ENCODE measurements at places on chromosomes 16 and 17. TPM values are rescaled to one million over a fixed set of nuclear protein-coding genes. Genes with fewer than 3 reads are reported as not detected.

DNA sequence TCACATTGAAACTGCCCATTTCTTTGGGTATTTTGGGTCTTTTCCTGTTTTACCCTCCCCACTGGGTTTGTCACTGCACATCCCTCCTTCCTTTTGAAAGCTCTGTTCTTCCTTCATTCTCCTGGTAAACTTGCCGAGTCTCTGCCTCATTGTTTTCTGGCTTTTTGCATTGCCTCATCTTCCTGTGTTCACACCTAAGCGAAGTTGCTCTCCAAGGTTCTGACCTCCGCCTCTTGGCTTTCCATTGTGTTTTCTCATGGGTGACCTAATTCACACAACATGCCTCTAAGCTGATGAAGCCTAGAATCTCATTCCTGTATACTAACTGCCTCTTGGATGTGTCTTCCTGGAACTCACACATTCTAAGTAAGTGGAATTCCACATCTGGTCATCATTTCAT is 1096.1 kb upstream of the EEF2KMT start:
- no peak for DNase-seq

- peak; percentile 7 for DNase-seq
Measured at GRCh38 chr17:77142689-77143088, 1.9 kb downstream of the SEC14L1 start.

- no peak for DNase-seq
Measured at GRCh38 chr16:58634265-58634802, 4.7 kb upstream of the CNOT1 start.

The MYLK3 gene
- 150 TPM for total RNA-seq

DNA sequence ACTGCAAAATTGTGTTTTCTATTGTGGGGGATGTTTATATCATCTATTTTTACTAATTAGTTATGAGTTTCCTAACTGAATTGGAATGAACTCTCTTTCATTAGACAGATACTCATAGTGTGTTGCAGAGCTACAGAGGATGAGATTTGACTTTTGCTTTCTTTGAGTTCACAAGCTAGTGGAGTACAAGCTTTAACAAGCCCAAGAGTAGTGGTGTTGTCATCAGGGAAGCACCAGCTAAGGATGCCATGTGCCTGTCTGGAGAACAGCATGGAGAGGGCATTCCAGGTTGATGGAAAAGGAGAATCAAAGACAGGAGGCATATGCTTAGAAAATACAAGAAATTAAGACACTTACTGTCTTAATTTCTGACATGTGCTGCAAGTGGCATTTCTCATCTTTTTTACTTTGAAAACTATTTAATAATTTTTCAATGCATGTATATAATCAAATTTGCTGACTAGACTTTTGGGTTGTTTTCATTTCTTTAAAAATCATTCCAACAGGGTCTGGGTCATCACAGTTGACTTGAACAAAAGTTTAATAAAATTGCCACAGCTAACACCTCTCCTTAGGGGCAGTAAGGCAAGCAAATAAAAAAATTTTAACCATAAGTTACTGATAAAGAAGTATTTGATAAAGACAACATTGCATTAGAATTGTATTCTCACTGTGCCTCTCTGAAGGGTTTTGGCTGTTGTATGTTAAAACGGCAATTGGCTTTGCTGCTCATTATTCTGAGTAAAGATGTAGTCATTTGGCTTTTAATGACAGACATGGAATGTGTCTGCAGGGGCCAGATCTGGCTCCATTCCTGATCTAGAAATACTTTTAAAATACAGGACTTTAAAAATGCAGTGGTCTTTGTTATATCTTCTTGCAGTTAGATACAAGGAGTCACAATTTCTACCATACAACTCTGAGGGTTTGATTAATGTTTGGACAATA is 323.7 kb upstream of the CDH11 start:
- DNase-seq, result no peak

DNA sequence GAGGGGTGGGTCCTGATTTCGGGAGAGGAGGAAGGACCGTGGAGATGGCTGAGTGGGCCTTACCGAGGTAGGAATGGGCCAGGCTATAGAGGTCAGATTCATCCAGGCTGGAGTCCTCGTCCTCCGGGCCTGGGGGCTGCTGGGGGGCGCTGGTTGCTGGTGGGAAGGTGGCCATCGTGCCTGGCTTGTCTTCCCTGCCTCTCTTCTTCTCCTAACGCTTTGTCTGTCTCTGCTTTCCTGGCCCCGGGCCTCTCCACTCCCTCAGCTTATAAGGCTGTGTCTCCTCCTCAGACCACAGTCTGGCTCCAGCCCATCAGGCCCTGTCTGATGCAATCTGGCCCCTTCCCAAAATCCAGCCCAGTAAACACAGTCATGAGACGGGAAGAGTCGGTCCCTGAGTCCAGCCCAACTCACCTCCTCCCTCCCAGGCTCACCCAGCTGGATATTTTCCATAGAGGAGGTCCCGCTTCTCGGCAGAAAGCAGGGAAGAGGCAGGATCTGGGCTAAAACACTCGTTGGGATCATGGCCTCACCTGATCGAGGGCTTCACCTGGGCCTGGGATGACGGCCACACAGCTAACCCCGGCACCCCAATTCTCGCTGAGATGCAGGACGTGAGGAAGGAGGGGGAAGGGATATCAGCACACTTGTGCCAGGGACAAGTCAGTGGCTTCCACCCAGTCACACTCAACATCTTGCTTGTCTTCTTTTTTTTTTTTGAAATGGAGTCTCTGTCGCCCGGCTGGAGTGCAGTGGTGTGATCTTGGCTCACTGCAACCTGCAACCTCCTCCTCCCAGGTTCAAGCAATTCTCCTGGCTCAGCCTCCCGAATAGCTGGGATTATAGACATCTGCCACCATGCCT is at the start of gene NUPR1:
Gene NUPR1, minus strand, starts transcription at position 242 of the 864 bp plus-strand sequence. Its CDS starts 67 bp downstream, at position 175.
- peak; percentile 91 for DNase-seq

DNA sequence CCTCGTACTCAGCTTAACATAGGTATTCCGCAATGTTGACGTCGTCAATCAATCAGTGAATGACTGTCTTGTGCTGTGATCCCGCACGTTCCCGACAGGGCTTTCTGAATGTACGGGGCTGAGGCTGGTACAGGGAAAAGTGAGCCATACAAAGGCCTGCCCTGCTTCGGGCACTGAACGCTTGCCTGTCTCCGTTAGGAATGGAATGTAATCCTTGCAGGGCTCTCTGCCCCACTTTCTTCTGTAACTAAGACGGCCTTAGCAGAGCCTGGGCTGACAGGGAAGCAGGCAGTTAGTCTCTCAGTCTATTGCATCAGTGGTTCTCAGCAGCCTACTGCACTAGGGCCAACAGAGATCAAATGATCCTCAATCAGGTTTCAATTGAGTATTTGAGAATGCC is 16.2 kb upstream of the MYH3 start:
- DNase-seq, result no peak

The SHBG gene
- total RNA-seq, result 0.62 TPM

DNA sequence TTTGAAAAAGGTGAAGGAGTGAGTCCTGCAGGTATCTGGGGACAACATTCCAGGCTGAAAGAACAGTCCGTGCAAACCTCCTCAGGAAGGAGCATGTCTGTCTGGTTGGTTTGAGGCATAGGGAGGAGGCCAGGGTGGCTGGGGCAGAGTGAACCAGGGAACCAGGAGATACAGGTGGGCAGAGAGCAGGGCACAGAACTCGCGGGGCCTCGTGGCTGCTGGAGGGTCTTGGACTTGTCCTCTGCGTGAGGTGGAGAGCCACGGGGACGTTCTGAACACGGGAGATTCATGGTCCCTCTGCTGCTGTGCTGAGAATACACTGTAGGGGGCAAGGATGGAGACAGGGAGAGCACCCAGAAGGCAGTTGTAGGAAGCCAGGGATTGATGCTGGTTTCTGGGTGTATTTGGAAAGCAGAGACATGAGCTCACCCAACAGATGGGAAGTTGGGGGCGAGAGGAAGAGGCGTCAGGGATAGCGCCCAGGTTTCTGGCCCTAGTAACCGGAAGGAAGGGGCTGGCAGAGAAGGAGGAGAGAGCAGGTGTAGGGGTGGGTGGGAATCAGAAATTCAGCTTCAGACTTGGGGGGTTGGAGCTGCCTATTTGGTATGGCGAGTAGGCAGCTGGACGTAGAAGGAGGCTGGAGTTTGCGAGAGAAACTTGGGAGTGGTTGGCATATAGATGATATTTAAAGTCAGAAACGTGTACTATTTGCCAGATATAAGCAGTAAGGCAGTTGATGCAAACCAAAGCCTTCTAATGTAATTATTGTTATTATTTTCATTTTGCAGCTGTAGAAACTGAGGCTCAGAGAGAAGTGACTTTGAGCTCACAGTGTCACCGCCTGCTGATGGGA is at the start of gene CCL17:
Gene CCL17, plus strand, starts transcription at position 803 of the 853 bp plus-strand sequence. CDS start 9,166 bp downstream, outside the sequence.
- DNase-seq, result no peak

DNA sequence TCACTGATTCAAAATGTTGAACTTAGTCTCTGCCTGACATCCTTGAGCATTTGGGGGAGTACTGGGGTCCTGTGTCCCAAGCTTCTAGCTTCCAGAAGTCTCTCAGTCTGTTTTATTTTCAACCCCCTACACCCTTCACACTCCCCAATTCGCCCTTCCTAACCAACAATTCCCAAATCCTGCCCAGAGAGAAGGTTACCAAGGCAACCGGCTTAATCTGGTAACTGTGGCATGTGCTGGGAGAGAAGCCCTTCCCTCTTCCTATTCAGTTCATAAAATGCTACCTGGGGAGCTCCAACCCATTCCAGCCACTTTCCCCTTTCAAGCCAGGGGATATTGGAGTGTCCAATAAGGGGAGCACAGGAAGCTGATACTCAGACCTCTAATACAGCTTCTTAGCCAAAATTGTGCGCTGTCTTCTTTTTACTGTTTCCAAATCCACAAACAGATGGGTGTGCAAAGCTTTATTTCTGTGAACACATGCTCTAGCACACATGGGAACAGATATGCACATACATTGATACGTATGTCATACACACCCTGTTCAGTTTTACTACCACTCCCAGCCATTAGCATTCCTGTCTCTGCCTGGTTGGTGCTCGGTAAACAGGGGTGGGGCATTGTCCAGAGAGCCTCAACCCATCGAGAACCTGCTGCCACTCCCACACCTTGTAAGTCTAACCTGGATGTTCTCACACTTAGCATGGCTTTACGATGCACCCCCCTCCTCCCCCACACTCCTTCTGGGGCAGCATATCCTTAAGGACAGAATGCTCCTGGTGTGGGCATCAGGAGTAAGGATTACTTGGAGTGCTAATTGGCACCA is 1.1 kb upstream of the RAPGEFL1 start:
- DNase-seq, result no peak

DNA sequence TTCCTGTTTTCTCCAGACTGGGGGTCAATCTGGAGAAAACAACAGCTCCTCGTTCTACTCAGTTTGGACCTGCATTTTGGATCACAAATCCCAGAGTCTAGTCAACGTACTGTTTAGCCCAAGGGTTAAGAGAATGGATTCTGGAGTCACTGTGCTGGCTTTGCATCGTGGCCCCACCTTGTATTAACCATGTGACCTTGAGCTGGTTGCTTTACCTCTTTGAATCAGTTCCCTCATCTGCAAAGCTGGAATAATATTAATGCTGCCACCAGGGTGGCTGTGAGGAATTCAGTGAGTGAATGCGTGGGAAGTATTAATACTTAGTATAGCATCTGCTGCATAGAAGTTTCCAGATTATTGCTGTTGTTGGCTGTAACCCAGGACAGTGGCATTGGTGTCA is 11.3 kb upstream of the DHRS7C start:
- DNase-seq, result no peak

DNA sequence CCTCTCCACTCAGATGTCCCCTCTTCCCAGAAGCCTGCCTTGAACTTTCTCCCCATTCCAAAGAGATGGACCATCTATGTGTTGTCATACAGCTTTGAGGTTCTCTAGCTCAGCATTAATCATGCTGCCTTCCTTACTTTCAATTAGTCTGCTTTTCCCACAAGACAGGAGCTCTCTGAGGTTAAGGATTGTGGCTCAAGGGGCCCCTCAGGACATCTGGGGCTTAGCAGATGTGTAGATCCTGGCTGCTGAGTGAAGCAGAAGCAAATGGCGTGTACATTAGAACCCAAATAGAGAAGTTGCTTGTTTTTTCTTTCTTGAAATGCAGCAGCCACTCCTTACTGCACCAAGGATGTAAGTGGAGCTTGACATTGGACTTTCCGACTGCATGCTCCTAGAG is 330.5 kb upstream of the TNRC6C start:
- no peak for DNase-seq

DNA sequence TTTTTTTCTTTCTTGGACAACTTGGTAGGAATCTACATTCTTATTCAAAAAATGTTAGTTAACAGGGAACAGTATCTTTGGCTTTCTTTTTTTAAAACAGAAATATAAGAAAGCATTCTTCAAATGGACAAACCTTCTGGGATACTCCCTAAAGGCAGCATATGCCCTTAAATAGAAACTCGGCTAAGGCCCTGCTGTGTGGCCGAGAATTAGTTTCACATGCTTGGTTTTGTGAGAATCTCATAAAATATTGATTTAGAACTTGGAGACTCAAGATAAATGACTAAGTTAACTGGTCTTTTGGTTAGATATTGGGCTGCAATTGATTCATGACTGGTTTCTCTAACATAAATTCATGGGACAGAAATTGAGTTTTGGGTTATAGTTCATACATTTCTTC is 359.9 kb upstream of the XYLT1 start:
- no peak for DNase-seq

The USP22 gene
- total RNA-seq, result 200 TPM

DNA sequence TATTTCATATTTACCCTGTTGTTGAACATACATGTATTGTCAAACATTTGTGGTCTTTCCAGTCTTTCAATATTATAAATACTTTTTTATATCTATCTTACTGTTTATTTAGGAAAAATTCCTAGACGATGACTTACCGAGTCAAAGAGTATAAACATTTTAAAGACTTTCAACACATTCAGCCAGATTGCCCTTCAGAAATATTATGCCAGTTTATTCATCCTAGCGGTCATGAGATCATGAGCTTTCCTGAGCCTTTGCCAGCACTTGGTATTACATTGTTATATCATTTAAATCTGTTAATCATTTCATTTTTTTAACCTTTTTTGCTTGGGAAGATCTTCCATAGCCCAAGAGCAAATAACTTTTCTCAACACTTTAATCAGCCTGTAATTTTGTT is 197.4 kb downstream of the SPECC1 start:
- no peak for DNase-seq

DNA sequence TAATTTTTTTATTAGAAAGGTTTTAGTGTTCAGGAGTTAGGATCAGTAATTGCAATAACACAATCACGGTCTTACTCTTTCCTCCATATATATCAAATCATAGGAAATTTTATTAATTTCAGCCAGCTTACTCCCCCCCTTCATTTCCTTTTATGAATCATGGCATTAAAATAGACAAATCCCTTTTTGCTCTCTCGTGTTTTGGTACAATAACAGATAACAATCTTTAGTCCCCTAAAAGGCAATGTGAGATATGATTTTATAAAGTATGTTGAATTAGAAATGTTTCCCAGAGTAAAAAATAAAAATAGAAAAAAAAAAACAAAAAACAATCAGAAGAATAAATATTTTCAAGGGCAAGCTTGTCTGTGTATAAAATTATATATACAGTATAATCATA is 42.6 kb upstream of the RHOT1 start:
- DNase-seq, result no peak

DNA sequence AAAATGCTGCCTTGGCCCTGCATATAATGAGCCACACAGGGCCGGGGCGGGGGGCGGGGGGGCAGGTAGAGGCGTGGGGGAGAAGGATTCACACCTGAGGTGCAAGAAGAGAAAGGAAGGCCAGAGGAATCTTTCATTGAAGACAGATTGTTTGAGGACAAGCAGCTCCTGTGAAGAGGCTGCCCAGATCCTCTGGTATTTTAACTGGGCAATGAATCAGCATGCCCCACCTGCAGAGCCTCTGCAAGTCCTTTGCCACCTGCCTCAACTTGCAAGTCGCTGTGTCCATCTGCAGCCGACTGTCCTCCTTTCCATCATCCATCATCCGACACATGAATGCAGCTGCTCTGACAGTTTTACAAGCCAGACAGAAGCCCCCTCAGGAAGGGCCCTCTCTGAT is 1.2 kb upstream of the SOST start:
- peak; percentile 39 for DNase-seq

GRCh38 chr17:74027444-74027843 is 176.0 kb upstream of the RPL38 start:
- no peak for DNase-seq

The GCGR gene
- not detected for total RNA-seq

Data from cardiac septum (tissue), 1 donor.